Activated CD4-positive, alpha-beta T cell treated with anti-CD3 and anti-CD28 coated beads, Interleukin-2, amount 50 U/mL, for 4 hours (primary cell): ENCODE measurements at places on chromosomes 3 and 15.

DNA sequence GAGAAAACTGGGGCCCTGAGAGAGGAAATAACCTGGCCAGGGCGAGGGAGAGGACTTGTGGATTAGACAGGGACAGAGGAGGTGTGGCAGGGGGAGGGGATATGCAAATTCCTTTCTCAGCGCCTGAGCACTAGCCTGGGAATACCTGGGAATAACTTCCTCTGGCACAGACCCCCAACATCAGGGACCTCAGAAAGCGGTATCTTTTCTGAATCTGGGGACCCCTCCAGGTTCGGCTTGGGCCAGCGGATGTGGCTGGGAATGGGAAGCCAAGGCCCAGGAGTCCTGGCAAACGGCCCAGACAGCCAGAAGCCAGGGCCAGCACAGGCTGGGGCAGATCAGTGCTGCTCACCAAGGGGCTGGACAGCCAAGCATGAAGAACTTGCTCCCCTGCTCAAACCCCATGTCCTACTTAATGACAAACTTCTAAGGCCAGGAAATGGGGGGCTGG lies 9.2 kb upstream of the ACSBG1 start:
- no peak for DNase-seq

GRCh38 chr15:88124199-88124598 lies 132.3 kb downstream of the NTRK3 start:
- DNase-seq, result no peak

GRCh38 chr3:66362541-66362941 lies 138.3 kb downstream of the LRIG1 start:
- no peak for DNase-seq

DNA sequence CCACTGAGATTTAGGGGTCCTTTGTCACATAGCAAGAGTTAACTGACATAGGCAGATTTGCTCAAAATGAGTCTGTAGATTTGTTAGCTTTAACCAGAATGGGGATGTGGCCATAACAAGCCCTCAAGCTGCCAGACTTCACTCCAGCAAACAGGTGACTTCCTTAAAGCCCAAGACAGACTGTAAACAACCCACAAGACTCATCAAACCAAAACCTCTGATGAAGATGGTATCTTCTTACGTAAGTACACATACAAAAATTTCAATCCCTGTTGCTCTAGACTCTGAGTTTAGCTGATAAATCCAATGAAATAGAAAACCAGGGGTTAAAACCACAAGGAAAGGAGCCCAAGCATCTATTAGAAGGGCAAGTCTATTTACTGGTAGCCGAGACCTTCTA lies 18.2 kb upstream of the ZBTB20 start:
- DNase-seq, result no peak

- no peak for DNase-seq
These were observed 94.7 kb downstream of the CCNL1 start for GRCh38 chr3:157065201-157065600.
